ENCODE measurements at places on chromosomes 12 and 14.

GRCh38 chr12:121803861-121804416 lies at the start of gene SETD1B:
Gene SETD1B (plus strand): TSS chr12:121804009. CDS start chr12:121804738, 729 bp downstream.
- no peaks in the 10 kb centered on the region for H3K27me3 ChIP-seq
- H3K4me1 ChIP-seq, result peaks cover 32% of the 10 kb centered on the region
- peak; percentile 77 for DNase-seq
- H3K4me3 ChIP-seq, result peak within 1 kb of the TSS; percentile 95
- peak within 1 kb of the TSS; percentile 97 for H3K27ac ChIP-seq

- H3K27me3 ChIP-seq, result no peaks in the 10 kb centered on the region
- H3K4me3 ChIP-seq, result no peak overlapping the region
- no peak overlapping the region for H3K27ac ChIP-seq
- DNase-seq, result no peak
- no peaks in the 10 kb centered on the region for H3K4me1 ChIP-seq
- no peaks in the 10 kb centered on the region for H3K36me3 ChIP-seq
Observed at GRCh38 chr12:131543040-131543439, 167.8 kb upstream of the SFSWAP start.

GRCh38 chr14:106318700-106319099 lies 792.3 kb downstream of the TMEM121 start:
- no peaks in the 10 kb centered on the region for H3K27me3 ChIP-seq
- H3K4me1 ChIP-seq, result peaks cover 4% of the 10 kb centered on the region
- H3K4me3 ChIP-seq, result no peak overlapping the region

- H3K27ac ChIP-seq, result no peak overlapping the region
- H3K36me3 ChIP-seq, result no peaks in the 10 kb centered on the region
- H3K4me3 ChIP-seq, result no peak overlapping the region
- DNase-seq, result no peak
- H3K4me1 ChIP-seq, result no peaks in the 10 kb centered on the region
- no peaks in the 10 kb centered on the region for H3K27me3 ChIP-seq
Observed at GRCh38 chr12:85877459-85877858, 3.4 kb downstream of the NTS start.

DNA sequence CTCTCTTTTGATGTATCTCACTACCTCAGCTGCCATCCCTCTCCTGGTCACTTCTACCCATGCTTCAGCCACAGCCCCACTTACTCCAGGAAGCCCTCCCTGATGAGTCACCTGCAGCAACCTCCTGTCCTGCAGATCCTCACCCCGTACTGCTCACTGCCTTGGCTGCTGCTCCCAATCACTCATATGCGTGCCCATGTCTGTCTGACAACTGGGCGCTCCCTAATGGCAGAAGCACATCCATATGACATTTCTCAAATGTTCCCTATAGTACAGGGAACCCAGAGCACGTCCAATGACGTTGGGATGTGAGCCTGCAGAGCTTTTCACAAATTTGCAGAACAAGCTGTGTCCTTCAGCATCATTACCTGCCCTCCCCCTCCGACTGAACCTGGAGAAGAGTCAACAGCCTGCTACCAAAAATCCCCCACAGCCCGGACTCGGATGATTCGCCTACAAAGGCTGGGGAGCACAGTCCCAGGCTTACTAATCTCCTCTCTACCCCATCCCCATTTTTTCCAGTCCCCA lies 90.0 kb downstream of the SINHCAF start:
- H3K4me3 ChIP-seq, result no peak overlapping the region
- DNase-seq, result no peak
- H3K36me3 ChIP-seq, result no peaks in the 10 kb centered on the region
- no peaks in the 10 kb centered on the region for H3K4me1 ChIP-seq
- no peaks in the 10 kb centered on the region for H3K27me3 ChIP-seq

GRCh38 chr14:59816941-59817340 lies 53.6 kb downstream of the RTN1 start:
- H3K27ac ChIP-seq, result no peak overlapping the region
- H3K4me1 ChIP-seq, result no peaks in the 10 kb centered on the region
- no peak for DNase-seq
- H3K4me3 ChIP-seq, result no peak overlapping the region

GRCh38 chr14:101780887-101781239 lies 19.4 kb downstream of the PPP2R5C start:
- peak overlapping the region; percentile 58 for H3K4me3 ChIP-seq
- H3K27me3 ChIP-seq, result peaks cover 5% of the 10 kb centered on the region
- no peaks in the 10 kb centered on the region for H3K36me3 ChIP-seq
- no peak overlapping the region for H3K27ac ChIP-seq
- peaks cover 31% of the 10 kb centered on the region for H3K4me1 ChIP-seq

DNA sequence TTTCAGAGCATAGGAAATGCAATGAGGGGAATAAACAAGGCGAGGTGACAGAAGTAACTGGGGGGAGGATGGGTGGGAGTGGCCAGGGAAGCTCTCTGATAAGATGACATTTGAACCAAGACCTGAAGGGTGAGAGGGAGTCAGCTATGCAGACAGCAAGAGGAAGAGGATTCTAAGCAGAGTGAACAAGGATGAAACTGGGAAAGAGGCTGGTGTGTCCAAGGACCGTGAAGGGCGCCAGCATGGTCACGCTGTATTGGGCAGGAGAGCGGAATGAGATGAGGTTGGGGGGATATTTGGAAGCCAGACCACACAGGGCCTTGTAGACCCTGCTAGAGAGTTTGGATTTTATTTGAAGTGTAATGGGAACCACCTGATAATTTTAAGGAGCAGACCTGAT lies 10.5 kb upstream of the PPP1R1A start:
- no peak for DNase-seq
- no peaks in the 10 kb centered on the region for H3K27me3 ChIP-seq
- no peaks in the 10 kb centered on the region for H3K4me1 ChIP-seq
- H3K27ac ChIP-seq, result no peak overlapping the region
- no peaks in the 10 kb centered on the region for H3K36me3 ChIP-seq

DNA sequence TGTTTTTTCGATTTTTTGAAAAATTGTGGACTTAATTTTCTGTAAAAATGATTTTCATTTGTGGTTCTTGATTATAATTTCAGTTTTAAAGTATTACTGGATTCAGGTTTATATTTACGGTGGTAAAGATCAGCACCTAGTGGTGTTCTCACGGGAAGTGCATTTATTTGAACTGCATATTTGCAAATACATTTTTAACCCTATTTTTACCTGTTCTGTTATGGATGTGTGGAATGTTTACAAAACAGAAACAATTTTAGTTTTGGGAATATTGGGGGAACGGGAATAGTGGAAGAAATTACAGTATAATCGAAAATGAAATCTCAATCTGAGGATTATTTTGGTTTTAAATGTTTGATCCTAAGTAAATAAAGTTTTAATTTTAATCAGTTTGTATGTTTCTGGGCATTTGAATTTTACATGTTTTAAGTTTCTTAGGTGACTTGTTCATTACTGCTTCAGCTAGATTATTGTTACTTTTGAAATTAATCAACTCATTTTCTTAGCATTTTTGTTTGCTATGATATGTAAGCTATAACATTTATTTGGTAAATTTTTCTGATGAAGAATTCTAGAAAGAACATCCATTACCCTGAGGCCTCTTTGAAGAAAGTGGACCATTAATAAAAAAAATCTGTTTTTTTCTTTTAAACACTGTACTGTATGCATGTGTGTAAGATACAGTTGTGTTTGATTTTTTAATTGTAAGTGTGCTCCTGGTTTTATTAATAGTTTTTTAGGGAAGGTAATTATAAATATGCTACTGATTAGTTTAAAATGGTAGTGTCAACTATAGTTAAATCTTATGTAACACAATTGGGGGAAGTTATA lies 942 bp downstream of the ATF7IP start:
- peak overlapping the region; percentile 82 for H3K4me3 ChIP-seq
- no peak for DNase-seq
- H3K36me3 ChIP-seq, result peaks cover 17% of the 10 kb centered on the region
- peaks cover 43% of the 10 kb centered on the region for H3K4me1 ChIP-seq

DNA sequence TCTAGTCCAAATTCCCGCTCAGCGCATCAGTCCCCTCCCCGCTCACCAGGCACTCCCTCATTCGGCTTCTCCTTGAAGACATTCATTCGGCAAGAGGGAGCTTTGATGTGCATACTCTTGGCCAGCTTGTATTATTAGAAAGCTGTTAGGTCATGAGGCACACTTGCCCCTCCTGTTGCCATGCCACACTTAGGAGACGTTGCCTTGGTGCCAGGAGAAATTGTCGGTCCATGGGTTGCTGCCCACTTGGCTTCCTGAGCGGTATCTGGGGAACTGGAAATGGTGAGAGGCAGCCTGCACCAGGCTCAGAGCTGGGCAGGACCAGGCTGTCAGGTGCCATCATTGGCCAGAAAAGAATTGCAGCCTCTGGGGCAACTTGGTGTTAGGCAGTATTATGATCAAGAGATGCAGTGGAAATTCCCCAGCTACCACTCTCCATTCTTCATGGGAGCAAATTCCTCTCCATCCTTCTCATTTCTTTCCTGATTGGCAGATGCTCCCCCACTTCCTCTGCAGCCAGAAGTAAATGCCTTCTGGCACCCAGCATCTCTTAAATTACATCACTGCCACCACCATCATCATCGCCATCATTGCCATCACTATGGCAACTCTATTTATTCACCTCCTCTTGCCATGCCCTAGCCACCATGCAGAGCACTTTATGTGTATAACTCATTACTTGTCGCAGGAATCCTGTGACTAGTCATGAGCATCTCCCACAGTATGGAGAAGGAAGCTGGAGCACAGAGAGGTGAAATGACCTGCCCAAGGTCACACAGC lies 12.4 kb downstream of the CABP1 start:
- H3K36me3 ChIP-seq, result no peaks in the 10 kb centered on the region
- DNase-seq, result no peak
- H3K4me3 ChIP-seq, result no peak overlapping the region
- peaks cover 21% of the 10 kb centered on the region for H3K27me3 ChIP-seq
- no peak overlapping the region for H3K27ac ChIP-seq

DNA sequence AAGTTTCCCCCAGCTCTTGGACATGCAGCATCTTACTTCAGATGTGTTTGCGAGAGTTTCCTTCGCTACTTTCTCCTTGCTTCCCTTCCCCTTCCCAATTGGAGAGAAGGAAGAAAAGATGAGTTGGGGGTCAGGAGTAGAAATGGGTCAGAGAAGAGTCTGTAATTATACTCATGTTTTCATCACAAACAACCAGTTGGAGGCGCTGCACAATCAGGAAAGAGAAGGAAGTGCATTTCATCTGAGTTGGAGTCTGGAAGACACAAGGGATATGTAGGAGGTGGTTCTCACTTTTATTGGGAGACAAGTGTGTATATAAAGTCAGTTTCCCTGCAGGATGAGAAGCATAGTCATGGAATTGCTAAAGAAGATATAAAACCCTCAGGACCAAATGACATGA lies 31.3 kb upstream of the VSX2 start:
- H3K36me3 ChIP-seq, result peaks cover 7% of the 10 kb centered on the region
- no peaks in the 10 kb centered on the region for H3K27me3 ChIP-seq
- H3K27ac ChIP-seq, result no peak overlapping the region
- no peak overlapping the region for H3K4me3 ChIP-seq

DNA sequence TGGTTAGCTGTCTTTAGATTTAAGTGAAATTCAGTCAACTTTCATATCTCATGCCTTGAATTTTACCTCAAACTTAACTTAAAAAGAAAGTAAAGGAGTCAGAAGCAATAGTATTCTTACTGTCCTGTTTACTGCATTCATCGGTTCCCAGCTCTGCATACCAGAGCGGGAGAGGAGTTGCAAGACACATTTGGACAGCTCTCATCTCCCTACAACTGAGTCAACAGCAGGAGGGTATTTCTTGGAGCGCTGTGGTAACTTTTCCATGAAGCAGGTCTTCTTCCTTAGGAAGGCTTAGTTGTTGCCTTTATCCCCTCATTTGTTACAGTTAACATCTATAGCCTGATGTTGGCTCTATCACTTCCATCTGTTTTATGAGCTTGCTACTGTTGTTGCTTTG lies 65.1 kb downstream of the TRMT5 start:
- no peak overlapping the region for H3K4me3 ChIP-seq
- no peak overlapping the region for H3K27ac ChIP-seq
- H3K4me1 ChIP-seq, result no peaks in the 10 kb centered on the region
- no peaks in the 10 kb centered on the region for H3K36me3 ChIP-seq
- no peak for DNase-seq
- no peaks in the 10 kb centered on the region for H3K27me3 ChIP-seq

DNA sequence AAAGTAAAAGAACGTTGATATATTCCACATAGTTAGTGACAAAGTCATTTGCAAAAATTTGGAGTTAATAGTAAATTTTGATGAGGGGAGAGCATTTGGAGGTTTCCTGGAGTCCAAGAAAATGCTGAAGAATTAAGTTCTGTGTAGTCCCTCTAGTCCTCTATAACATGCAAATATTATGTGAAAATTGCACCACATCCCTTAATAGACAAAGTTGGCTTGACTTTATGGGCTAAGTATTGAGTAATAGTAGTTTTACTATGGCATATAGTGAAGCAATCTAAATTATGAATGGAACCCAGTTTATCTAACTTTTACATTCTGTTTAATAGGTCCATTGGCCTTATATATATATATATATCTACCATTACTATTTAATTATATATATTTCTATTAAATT lies 66.4 kb upstream of the DCN start:
- no peak overlapping the region for H3K4me3 ChIP-seq
- DNase-seq, result no peak
- no peaks in the 10 kb centered on the region for H3K36me3 ChIP-seq
- no peaks in the 10 kb centered on the region for H3K27me3 ChIP-seq

GRCh38 chr14:68658029-68658509 lies 134.8 kb downstream of the ZFP36L1 start:
- no peaks in the 10 kb centered on the region for H3K36me3 ChIP-seq
- no peak for DNase-seq
- H3K27me3 ChIP-seq, result no peaks in the 10 kb centered on the region
- no peak overlapping the region for H3K27ac ChIP-seq

- H3K36me3 ChIP-seq, result no peaks in the 10 kb centered on the region
- no peak overlapping the region for H3K27ac ChIP-seq
- H3K4me3 ChIP-seq, result no peak overlapping the region
- no peaks in the 10 kb centered on the region for H3K27me3 ChIP-seq
- H3K4me1 ChIP-seq, result no peaks in the 10 kb centered on the region
Observed at GRCh38 chr14:44639781-44640385, 132.8 kb upstream of the FSCB start.

DNA sequence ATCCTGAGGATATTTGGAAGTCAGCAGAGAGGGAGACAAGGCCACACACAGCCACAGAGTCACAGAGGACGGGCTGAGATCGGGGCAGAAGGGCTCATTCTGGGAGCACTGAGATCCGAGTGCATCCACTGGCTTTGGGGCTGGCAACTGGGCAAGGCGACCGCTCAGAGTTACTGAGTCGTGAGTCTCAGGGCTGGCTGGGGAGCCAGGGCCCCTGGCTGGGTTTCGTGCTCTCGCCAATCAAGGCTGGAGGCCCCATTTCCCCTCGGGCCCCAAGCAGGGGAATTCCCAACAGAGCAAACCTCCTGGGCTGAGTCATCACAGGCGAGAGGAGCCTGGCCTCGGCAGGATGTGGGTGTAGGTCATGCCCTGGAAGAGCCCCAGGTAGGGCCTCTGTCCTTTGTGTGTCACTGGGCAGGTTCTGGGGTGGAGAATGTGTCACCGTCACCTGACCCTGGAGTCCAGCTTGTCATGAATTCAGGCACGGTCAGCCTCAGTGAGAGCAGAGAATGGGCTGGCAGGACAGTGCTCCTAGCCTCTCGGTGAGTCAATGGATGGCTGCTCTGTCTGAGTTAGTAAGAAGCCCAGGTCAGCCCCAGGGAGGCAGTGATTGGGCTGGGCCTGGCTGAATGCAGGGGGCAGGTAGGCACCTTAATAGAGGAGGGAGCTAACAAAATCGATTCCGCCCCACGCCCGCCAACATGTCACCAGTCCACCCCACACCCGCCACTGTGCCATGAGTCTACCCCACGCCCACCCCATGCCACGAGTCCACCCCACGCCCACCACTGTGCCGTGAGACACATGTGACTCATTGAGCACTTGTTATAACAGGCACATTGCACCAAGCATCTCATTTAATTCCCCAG lies 16.9 kb downstream of the ASB2 start:
- peak overlapping the region; percentile 75 for H3K27ac ChIP-seq
- peak overlapping the region; percentile 19 for H3K4me3 ChIP-seq
- H3K27me3 ChIP-seq, result no peaks in the 10 kb centered on the region
- DNase-seq, result peak; percentile 92
- peaks cover 97% of the 10 kb centered on the region for H3K4me1 ChIP-seq
- no peaks in the 10 kb centered on the region for H3K36me3 ChIP-seq

Data from B cell (primary cell).